ENCODE measurements at places on chromosomes 7 and 10.

GRCh38 chr7:114652041-114652440, 237.4 kb downstream of the FOXP2 start:
- DNase-seq: no peak

DNA sequence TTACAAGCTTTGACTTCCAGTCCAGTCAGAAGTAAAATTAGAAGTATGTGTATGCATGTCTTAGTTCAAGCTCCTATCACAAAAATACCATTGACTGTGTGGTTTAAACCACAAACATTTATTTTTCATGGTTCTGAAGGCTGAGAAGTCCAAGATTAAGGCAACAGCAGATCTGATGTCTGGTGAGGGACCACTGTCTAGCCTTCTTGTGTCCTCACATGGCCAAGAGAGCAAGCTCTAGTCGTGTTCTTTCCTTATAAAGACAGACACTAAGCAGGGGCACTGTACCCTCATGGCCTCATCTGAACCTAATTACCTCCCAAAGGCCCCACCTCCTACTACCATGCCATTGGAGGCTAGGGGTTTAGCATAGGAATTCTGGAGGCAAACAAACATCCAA, 41.3 kb upstream of the ARL4A start:
- DNase-seq: no peak

DNA sequence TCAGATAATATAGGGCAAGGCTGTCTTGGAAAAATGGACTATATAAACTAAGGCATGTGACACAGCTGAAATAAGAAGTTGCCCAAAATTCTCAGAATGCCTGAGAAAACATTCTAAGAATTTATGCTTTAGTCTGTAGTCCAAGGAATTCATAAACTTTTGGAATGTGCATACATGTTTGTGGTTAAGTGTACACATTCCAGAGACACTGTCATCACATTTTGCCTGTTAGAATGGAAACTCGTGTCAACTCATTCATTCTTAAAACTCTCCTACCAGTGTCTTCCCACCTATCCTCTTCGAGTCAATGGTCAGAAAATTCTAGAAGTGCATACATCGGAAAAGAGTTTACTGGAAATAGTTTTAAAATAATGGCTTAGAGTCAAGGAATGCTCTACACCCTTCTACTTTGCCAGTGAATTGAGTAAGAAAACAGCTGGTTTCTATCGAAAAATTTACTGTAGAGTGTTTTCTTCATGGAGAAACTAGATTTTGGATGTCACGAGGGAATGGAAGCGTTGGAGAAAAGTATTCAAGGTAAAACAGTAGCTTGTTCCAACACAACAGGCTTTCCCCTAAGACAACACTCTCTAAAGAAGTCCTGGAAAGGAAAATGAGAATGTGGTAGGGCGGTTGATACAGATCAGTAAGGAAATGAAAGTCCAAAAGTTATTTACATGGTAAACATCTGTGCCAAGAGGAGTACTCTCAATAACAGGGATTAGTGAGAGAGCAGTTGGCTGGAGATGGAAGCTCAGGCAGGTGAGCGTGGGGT, 1177.6 kb upstream of the C7orf33 start:
- no peak for DNase-seq

GRCh38 chr10:71520042-71520441, 123.3 kb downstream of the CDH23 start:
- DNase-seq: no peak

DNA sequence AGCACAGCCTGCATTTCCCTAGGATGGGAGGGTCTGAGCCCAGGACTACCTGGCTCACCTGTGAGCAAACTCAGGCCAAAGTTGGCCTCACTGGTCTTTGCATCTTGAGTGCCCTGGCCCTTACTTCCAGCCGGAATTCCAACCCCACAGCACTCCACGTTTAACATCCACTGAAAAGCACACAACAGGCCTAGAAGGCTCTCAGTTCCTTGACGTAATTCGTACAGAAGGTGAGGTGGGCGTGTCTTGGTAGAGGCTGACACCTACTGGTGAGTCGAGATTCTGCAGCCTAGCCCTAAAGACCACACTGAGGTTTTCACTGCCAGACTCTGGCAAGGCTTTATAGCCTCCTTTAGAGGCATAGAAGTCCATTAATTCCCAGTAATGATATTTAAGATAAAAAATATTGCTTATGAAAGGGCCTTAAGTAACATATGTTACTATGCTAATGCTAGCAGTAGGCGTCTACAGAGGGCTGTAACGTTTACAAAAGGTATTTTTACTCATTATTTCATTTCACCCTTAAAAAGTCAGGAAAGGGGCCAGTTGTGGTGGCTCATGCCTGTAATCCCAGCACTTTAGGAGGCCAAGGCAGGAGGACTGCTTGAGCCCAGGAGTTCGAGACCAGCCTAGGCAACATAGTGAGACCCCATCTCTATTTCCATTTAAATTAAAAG, 95.8 kb downstream of the HIP1 start:
- peak; percentile 72 for DNase-seq

GRCh38 chr10:17660921-17661320, 17.0 kb downstream of the STAM start:
- no peak for DNase-seq

DNA sequence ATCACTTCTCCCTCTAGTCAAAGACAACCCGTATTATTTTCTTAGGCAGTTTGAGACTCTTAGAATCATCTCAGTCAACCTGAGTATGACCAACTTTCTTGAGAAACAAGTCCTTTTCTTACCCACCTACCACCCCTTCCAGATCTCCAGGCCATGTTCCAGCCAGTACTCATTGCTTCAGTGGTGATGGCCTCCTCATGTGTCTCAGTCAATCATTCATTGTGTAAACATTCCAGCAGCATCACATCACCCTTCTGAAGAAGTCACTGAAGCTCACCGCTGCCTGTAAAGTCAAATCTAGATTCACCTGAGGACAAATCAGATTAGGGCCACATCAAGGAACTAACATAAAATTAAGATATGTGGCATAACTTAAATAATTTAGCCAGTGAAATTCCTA, 467.2 kb upstream of the NRP1 start:
- DNase-seq: no peak

- DNase-seq: no peak
Measured at GRCh38 chr10:5390607-5391205, 13.9 kb downstream of the TUBAL3 start.

- DNase-seq: no peak
Measured at GRCh38 chr7:54841772-54842697, 83.0 kb upstream of the SEC61G start.

DNA sequence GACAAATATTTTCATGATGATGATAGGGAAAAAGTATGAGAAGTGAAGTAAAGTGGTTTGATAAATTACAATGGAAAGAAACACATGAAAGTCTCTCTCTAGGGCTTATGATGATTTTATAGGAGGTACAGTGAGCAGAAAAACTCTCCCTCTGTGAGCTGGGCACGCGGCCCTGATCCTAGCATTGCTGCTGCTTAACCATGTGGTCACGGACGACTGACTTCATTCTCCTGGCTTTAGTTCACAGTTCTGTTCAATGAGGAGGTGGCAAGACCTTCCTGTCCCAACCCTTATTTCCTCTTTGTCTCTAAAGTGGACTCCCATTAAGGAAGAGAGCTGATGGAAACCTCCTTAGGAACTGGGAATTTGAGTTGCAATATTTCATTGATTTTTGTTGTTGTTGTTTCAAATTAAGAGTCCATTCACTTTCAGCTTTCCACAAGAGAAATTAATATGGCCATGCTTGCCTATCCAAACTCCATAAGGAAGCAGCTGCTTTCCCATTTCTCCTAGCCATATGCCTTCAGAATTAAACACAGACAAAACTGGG, 8.2 kb upstream of the PON3 start:
- no peak for DNase-seq

DNA sequence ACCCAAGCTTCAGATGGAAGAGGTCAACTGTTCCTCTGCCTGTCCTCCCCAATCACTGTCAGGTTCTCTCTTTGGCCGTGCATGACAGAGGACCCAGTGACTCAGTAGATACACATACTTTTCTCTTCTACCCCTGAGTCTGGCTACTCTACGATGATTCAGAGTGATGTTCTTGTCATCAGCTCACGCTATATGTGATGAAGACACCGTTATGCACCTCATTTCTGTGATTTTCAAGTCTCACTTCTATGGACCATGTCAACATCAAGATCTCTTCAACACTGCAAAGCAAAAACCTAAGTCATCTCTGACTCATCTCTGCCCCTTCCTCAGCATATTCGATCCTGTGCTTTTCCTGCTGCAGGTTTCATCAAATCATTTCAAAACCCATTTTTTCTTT, 76.6 kb upstream of the DGKI start:
- no peak for DNase-seq

DNA sequence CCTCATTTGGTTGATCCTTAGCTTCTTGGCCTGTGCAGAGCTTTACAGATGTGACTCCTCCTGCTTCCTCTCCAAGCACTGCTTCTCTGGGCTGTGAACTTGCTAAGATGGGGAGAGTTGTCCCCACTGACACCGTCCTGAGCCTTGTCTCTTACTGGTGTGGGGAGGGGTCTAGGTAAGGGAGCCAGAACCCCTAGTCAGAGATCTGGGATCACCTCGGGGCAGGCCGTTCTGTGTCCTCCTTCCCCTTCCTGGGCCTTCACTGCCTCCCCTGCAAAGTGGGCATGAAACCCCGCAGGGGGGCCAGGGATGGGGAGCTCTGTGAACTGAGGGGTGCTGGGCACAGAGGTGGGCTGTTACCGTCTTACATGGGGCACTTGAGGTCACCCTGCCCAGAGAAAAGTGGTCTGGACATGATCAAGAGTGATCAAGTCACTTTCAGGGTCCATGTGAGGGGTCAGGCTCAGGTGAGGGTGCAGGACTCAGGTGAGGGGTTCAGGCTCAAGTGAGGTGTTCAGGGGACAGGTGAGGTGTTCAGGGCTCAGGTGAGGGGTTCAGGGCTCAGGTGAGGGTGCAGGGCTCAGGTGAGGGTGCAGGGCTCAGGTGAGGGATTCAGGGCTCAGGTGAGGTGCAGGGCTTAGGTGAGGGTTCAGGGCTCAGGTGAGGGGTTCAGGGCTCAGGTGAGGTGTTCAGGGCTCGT, 86.2 kb downstream of the ADCY1 start:
- no peak for DNase-seq

DNA sequence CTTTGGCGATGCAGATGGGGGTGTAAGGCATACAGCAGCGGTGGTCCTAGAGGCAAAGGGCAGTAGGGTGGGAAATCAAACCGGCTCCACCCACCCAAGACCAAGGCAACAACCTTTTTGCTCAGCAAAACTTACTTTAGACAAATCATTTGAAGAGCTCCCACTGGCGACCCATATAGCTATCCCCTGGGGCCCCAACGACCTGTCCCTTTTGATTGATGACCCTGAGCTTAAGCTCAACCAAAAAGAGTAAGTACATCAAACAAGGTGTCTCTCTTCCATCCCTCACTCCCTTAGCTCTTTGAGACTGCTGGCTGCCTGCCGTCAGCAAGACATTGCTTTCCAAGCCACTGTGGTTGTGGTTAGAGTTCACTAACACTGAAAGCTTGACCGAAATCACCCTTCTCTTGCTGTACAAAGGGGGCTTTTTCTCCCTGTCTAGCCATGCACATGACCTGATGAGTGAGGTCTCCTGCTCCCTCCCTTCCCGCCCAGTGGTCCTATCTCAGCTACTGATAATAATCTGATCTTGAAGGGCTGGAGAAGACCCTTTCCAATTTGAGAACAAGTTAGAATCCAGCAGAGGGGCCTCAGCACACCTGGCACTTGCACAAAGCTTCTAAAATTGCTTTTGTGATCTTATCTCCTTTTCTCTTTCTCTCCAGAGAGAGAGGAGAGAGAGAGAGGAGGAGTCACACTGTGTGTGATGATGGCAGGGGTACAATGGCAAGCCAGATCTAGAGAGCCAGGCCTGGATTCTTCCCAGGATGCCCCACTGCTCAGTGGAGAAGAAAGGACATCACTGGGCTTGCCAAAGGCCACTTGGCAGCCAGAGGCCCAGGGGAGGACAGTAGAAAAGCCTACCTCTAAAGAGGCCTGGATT, 42.2 kb downstream of the XPNPEP1 start:
- no peak for DNase-seq

DNA sequence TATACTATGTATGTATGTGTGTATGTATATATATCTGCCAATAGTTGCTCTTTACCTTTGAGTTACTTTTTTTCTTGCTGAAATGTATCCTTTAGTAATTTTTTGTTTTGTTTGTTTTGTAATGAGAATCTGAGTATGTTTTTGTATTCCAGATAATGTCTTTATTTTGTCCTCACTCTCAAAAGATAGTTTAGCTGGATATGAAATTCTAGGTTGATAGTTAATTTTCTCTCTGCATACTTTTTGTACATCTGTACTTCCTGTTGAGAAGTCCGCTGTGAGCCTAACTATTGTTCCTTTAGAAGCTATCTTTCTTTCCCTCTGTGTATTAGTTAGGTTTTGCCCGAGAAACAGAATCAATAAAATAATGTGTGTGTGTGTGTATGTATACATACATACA, 29.5 kb downstream of the BUB3 start:
- DNase-seq: no peak

- DNase-seq: peak; percentile 61
Measured at GRCh38 chr10:101832325-101832771, 11.3 kb downstream of the KCNIP2 start.

DNA sequence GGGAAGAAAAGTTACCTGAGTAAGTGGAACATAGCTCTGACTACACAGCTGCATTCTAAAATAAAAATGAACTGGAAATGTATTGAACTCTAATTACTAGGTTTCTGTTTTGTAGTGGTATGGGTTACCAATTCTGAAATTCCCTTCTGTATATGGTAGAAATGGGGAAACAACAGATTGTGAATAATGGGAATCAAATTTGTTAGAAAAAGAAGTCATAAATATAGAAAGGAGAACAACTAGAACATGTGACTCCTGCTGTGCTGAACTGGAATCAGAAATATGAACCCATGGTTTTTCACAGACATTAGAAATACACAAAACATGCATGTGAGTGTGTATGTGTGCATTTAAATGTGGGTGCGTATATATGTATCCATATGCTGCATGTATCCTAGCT, 27.0 kb downstream of the MCMBP start:
- no peak for DNase-seq

GRCh38 chr7:155961241-155962190, 149.3 kb upstream of the SHH start:
- DNase-seq: no peak

- DNase-seq: no peak
Measured at GRCh38 chr7:111388912-111389311, 173.4 kb downstream of the IMMP2L start.

DNA sequence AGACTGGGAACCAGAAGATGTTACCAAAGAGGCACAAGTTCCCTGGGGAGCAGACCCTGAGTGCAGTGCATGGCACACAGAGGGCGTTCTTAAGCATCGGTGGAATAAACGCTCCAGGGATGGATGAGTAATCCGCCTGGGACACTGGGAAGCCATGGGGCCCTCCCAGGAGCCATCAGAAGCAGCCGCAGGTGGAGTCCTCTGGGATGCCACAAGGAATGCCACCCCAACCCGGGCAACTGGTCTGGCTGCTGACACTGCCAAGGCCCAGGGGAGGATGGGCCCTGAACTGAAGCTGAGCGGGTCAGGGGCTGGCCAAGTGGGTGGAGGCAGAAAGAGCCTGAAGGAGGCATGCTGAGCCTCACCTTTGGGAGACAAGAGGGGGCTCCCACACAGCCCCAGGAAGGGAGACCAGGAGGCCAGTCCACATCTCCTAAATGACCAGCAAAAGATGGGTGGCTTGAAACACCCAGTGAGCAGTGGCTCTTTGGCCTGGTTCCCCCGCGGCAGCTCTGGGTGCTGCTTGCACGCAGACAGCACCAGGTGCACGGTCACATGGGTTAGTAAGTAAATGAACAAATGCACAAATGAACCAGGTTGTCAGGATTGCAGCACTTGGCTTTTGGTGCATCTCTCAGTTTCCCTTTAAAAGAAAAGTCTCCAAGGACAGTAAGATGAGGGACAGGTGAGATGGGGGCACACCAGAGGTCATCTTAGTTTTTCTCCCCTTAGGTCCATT, 141.3 kb upstream of the ZMIZ1 start:
- no peak for DNase-seq
